ENCODE measurements at places on chromosomes 13 and 19.
A peak's percentile ranks its signal among the peaks of the same experiment; 100 is the strongest.

DNA sequence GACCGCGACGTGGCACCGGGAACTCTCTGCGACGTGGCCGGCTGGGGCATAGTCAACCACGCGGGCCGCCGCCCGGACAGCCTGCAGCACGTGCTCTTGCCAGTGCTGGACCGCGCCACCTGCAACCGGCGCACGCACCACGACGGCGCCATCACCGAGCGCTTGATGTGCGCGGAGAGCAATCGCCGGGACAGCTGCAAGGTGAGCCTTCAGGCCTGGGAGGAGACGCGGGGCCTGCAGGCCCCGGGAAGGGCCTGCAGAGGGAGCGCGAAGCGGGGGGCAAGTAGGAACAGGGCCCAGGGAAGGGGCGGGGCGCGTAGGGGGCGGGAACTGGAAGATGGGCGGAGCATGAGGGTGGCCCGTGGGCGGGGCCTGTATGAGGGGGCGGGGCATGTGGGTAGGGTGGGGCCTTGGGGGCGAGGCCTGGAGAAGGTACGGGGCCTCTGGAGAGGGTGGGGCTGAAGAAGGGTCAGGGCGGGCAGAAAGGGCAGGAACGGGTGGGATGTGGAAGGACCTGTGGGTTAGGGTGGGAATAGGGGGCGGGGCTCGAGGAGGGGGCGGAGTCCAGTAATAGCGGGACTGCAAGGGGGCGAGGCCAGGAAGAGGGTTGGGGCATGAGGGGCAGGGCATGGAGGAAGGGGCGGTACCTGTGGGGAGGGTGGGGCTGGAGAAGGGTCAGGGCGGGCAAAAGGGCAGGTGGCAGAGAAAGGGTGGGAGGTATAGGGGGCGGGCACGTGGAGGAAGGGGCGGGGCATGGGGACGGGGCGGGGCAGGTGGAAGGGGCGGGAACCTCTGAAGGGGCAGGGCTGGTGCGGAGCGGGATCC, 2.5 kb downstream of the CFD start:
- peak; percentile 81 for DNase-seq

GRCh38 chr13:58142952-58143351, 511.4 kb downstream of the PCDH17 start:
- no peak for DNase-seq

DNA sequence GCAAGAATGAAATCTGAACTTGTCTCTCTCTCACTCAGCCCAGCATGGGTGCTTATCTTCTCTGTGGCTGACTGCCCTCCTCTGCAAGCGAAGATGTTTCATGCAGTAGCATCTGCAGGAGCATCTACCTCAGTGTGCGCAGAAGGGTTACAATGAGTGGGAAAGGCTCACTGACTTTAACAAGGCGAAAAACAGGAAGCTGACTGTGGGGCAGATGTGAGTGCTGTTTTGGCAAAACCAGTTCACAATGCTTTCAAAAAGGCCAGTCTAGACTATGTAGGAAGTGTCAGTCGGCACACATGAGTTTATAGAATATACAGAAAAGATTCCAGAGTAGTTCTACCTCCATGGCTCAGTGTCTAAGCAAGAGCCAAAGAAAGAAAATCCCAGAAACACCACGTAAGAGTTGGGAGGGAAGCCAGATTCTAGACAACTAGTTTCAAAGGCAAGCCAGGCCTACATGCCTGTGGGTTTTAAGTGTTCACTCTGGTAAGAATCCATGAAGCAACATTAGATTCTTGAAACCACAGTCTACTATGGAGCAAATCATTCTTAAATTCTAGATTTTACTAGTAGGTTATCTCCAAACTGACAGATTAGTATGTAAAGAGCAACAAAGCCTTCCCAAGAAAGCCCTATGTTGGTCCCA, 124.5 kb downstream of the ABCC4 start:
- no peak for DNase-seq

GRCh38 chr13:31982540-31982939, 49.0 kb upstream of the FRY start:
- no peak for DNase-seq

DNA sequence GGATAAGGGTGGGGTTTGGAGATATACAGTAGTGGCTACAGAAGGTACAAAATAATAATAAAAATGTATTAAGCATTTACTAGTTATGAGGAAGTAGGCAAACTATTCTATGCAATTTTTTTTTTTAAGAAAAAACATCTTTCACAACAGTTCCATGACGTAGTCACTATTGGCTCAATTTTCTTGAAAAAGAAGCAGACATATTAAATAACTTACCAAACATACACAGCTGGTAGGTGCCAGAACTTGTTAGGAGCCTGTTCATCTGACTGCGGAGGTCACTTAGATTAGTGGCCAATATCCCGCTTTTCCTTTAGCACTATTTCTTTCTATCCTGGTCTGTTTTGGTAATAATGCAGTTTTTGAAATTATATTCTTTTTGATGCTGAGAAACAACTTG, 593.5 kb downstream of the KCTD12 start:
- no peak for DNase-seq

- no peak for DNase-seq
These were observed 147.1 kb downstream of the NUFIP1 start for GRCh38 chr13:44842158-44842557.

- no peak for DNase-seq
These were observed 692.6 kb upstream of the SLITRK1 start for GRCh38 chr13:84574851-84575250.

GRCh38 chr13:29640665-29641064, 45.2 kb upstream of the SLC7A1 start:
- DNase-seq: no peak

- no peak for DNase-seq
These were observed 8.7 kb downstream of the CEACAM4 start for GRCh38 chr19:41617941-41618730.
